Hindlimb muscle (tissue), 1 donor: ENCODE measurements at places on chromosomes 2 and 18.

DNA sequence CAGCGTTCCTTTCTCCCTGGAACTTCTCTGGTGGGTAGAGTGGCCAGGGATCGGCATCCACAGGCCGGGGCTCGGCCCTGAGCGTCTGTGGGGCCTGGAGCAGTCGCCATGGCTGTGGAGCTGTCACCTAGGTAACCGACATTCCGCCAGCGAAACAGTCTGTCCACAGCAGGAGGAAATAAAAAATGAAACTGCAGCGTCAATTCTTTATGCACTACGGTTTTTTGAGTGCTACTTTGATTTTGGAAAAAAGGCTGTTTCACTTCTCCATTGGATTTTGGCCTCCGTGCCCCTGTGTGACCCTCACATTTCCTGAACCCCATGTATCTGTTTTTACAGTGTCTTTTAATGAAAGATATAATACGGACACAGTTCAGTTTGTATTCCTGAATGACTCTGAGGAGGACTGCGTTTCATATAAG lies 163.4 kb downstream of the LDLRAD4 start:
- DNase-seq, result peak; percentile 85

DNA sequence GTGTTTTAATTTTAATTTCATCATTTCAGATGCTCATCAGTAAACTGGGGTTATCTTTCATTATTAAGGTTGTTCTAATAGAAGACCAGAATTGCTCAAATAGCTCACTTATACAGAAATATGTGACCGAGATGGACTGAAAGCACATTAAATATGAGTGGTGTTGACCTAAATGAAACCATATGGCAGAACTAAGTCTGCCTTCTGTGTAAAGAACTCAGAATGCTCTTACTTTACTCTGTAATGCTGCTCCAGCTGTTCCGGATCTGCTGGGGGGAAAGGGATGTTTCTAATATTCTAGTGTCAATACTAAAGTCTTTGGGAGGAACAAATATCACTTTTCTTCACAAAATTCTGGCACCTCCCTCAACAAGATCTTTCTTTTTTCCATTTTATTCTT lies 131.0 kb downstream of the DPP4 start:
- no peak for DNase-seq

- peak; percentile 55 for DNase-seq
Measured at GRCh38 chr2:219689676-219690628, 62.5 kb downstream of the SLC4A3 start.

- DNase-seq, result no peak
Measured at GRCh38 chr2:181129364-181130056, 149.1 kb downstream of the UBE2E3 start.

- peak; percentile 91 for DNase-seq
Measured at GRCh38 chr2:72142570-72143440, 4.9 kb downstream of the CYP26B1 start.

GRCh38 chr18:79580498-79581171 lies 99.0 kb upstream of the CTDP1 start:
- DNase-seq, result no peak

- DNase-seq, result no peak
Measured at GRCh38 chr2:96131813-96132745, 6.2 kb downstream of the ASTL start.

DNA sequence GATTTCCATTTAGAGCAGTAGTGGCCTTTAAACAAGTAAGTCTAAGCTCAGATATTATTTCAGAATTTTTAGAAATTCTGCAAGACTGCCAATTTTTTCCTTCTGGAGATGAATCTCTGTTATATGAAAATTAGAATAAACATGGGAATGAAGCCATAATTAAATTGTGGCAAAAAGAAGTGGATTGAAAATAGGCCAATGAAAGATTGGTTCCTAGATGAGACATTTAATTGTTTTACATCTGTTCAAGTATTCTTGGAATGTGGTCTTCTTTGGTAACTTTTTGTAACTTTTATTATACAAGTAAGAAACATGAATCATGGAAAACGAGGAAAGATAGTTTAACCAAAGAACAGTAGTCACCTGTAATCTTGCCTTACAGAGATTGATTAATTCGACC lies 10.3 kb downstream of the CAD start:
- DNase-seq, result no peak

GRCh38 chr2:204453730-204454167 lies 91.5 kb upstream of the PARD3B start:
- peak; percentile 26 for DNase-seq

DNA sequence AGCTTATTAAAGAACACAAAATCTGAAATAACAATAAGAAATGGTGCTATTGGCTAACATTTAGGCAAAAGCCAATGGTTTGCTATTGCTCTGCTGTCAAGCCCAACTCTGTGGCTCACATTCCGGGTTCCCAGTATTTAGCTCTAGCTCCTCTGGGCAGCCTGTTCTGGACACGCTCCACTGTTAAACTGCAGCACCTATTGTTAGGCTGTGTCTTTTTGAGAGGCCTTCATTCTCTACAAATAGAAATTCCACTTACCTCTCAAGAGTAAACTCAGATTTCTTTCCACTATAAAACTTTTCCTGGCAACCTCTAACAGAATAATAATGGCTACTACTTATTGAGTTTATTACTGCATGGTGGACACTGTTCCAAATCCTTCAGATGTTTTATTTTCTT lies 3.7 kb upstream of the KLHL14 start:
- no peak for DNase-seq

DNA sequence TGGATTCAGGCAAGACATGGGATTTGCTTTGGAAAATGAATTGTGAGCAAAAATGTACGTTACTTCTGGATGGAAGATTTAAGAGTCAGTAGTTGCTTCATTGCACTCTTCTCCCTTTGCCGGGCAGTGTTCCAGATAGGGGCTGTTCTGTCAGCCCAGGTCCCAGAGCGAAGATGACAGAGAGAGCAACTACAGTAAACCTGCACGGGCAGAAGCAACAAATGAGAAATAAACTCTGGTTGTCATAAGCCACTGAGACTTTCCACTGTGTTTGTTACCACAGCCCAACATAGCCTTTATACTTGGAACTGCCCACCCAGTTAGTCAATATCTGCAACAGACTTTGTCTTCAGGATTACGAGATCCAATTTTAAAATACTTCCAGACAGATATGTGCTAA lies 83.3 kb downstream of the CACNB4 start:
- no peak for DNase-seq

DNA sequence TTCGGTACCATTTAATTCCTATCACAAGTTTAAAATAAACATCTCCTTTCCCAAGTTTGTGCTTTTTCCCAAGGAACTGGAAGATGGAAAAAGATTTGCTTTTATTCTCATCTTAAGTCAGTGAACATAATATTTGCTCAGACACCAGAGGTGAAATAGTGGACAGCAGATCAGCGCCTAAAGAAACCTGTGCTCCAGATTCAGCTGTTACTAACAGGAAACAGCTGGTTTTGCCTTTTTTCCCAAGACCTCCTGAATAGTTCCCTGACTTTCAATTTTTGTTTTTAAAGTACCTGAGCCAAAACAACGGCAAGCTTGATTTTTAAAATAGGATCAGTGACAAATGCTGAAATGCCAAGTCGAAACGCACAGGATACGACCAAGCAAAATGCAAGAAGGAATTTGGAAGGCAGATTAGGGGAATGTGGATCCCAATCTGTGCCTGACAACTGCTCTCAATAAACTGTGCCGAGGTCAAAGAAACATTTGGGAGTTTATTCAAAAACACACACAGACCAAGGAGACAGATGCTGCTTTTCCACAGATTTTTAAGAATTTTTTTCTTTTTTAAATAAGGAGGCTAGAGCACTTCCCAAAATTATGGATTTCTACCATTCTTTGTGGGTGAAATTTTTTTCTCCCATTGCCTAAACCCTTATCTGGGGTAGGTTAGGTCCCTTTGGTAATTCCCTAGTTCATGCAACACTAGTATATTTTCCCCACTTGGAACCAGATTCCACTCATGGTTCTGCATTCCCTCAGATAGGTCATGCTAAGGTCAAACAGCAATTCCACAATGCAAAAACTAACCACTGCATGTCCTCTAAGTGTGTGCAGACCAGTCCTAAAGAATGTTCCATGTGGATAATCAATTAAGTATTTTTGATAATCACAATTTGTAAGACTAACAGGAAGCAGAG lies 121.5 kb upstream of the PDE1A start:
- peak; percentile 43 for DNase-seq

DNA sequence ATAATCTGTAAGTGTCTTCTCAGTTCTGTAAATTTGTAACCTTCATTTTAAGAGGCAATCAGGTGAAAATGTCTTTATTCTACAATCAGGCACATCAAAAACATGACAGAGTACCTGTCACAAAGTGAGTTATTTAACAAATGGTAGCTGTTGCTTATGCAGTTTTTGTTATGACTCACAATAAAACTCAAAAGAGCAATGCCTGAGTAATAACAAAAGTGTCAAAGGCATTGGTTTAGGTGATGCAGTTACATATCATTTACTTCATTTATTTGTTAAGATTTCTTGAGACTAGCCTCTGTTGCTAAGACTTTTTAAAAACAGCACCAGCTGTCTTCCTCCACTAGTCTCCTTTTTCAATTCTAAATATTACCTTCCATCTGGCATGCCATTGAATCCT lies 177.8 kb downstream of the KIAA1328 start:
- no peak for DNase-seq

DNA sequence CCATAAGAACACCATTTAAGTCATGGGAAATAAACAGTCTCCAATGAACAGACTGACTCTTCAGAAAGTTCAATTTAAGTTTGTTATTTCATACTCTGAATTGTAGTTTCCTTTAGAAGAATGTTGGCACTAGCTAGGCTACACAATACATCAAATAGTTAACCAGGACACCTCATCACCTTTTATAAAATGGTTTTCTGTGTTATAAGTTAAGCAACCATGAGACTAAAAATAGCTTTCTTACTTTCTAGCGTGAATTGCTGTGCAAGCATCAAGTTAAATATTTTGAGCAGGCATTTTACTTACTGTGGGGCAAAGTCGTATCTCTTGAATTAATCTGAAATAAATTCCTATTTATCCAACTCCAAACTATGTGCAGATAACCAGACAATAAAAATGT lies 1092.6 kb upstream of the SLC39A10 start:
- DNase-seq, result no peak

DNA sequence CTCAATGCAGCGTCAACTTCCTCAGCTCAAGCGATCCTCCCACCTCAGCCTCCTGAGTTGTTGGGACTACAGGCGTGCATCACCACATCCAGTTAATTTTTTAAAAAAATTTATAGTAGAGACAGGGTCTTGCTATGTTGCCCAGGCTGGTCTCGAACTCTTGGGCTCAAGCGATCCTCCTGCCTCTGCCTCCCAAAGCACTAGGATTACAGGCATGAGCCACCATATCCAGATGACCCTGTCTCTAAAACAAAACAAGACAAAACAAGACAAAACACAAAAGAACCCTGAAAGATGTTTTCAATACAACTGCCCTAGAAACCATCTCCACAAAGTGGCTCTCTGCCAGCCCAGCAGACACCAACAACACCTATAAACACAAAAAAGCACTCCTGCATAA lies 31.4 kb downstream of the ANKRD29 start:
- DNase-seq, result no peak

GRCh38 chr2:96703021-96703751 lies 36.7 kb downstream of the LMAN2L start:
- no peak for DNase-seq

DNA sequence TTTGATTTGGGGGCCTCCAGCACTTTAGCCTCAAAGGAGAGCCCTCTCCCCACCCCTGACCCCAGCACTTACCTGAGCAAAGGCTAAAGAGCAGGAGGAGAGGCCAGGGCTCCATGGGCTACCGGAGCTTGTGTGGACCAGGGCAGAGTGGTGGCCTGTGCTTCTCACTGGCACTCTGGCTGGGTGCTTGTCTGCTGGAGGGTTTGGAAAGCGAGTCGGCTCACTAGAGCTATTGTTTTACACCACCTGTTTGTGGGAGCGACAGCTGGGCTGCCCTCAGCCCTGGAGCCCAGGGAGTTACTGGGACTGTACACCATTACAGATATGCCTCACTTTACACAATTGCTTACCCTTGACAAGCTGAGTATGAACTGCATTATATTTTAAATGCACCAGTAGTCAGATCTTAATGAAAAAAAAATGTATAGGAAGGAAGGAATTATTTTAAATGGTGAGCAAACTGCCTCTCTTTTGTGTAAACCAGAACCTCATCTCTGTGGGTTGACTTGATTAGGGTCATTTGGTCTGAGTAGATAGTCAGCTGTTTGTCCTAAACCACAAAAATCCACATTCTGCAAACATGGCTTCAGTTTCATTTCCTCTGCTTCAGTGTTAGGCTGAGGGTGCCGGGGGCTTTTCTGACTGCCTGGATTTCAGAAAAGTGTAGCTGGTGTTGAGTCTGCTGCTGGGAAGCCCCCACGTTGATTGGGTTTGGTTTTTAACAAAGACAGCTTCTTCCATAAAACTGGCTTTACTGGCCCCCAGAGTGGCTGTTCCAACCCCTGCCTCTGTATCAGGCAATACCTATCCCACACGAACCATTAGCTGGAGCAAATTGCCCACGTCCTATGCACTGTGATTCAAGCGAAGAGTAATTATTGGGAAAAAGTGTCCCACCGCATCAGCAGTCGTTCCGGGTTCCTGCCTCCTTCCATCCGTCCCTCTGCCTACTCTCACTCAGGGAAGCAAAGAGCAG lies at the start of gene CHRNA1:
Gene CHRNA1, minus strand, starts transcription at position 193 of the 976 bp plus-strand sequence. Its CDS starts 78 bp downstream, at position 115.
- DNase-seq, result no peak

DNA sequence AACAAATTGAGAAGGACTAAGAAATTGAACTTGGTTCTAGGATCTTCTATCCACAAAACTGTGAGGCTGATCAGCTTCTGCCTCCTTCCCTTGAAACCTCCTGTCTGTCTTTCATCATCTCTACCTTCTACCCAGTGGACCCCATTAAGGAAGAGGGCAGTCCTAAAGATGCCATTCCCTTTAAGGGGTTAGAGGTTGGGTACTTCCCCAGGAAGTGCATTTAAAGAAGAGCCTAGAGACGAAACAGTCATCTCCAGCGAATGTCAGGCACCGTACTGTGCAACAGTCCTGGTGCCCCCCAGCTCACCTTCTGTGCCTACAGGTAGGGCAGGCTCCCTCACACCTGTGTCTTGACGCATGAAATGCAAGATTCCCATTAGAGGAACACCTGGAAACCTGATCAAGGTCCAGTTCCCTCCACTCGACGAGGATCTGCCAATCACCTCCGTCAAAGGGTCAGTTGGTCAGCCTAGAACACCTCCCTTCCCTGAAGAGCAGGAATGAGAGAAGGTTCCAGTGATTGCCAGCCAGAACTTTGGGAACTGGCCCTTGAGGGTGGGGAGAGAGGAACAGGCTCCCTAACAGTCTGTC lies 20.9 kb downstream of the LOXHD1 start:
- no peak for DNase-seq

- no peak for DNase-seq
Measured at GRCh38 chr2:31402388-31402787, 12.2 kb downstream of the XDH start.

DNA sequence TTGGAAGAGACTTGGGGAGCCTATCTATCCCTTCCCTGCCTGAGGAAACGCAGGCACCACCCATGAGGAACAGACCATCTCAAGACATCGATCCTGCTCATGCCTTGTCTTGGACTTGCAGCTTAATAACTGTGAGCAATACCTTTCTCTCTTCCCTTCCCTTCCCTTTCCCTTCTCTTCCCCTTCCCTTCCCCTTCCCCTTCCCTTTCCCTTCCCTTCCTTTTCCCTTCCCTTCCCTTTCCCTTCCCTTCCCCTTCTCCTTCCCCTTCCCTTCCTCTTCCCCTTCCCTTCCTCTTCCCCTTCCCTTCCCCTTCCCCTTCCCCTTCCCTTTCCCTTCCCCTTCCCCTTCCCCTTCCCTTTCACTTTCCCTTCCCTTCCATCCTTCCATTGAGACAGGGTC lies 650.7 kb upstream of the SOX11 start:
- no peak for DNase-seq
